Stimulated activated CD8-positive, alpha-beta memory T cell treated with anti-CD3 and anti-CD28 coated beads, Interleukin-2, amount 100 ng/mL, for 1 hour (primary cell): ENCODE measurements at places on chromosomes 12 and 14.

GRCh38 chr14:65867333-65867732 is 454.8 kb downstream of the FUT8 start:
- DNase-seq, result no peak

GRCh38 chr14:36223558-36223957 is 47.0 kb upstream of the PTCSC3 start:
- DNase-seq, result no peak

DNA sequence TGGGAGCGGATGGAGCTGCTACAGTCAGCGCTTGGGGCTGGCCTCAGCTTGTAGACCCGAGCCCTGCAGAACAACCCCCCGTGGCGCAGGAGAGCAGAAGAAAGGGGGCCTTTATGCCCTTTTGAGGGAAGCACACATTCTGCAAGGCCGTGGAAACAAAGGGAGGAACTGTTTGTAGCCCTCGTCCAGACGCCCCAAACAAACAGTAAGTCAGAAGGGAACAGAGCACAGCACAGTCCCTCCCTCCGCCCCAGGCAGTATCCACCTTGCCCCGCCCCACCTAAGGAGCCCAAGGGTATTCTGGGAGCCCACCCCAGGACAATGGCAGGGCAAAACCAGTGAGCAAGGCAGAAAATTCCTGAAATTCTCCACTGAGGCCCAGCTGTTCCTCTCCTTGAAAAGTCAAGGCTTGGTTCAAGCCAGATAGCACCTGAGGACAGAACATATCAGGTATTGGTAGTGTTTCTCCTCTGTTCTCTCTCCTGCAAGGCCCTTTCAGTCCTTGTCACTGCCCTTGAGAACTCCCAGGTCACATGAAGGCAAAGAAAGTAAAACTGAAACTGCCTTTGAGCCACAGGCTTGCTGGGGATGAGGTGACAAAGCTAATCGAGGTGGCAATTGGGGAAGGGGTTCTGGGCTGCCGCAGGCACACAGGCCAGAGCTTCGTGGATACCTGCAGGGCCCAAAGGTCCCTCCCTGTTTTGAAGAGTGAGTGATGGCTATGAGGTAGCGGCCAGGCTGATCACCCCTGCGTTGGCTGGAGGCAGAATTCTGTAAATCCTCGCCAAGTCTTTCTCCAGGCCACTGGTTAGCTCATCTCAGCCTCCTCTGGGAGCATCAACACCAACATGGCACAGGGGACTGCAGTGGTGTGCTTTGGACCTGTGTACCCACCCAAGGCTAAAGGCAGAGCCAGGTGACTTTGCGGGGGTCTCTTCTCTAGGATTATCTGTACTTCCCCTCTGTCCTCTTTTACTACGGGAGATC is 499 bp downstream of the DGLUCY start:
- DNase-seq, result peak; percentile 44

DNA sequence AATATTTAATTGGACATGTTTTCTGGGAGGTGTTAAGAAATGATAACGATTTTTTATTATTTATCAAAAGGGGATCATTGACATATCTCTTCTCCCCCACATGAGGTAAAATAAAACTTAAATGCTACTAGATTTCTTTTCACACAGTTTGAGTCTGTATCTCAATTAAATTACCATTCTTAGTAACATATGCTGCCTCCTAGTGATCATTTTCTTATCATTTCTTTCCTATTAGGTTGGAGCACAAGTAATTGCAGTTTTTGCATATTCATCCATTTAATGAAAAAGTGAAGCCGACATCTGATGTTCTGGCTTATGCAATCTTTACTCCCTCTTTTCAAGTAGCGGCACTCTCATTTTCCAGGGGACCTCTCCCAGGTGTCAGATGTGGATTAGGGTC is 24.9 kb downstream of the PUS7L start:
- DNase-seq, result no peak

DNA sequence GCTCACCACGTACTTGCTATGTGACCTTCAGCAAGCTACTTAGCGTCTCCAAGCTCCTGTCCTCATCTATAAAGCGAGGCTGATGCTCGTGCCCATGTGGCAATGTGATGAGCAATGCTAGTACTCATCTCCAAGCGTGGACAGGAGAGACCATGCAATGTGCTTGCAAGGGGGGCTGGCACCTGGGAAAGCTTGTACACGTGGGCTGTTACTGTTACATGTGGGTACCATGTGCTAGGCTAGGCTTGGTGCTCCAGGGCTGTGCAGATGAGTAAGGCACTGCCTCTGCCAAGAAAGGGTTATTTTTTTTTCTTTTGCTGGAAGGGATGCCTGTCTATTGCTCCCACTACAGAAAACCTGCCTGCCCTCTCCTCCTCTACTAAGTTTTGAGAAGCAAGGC is 46.6 kb downstream of the TSPAN11 start:
- DNase-seq, result no peak

DNA sequence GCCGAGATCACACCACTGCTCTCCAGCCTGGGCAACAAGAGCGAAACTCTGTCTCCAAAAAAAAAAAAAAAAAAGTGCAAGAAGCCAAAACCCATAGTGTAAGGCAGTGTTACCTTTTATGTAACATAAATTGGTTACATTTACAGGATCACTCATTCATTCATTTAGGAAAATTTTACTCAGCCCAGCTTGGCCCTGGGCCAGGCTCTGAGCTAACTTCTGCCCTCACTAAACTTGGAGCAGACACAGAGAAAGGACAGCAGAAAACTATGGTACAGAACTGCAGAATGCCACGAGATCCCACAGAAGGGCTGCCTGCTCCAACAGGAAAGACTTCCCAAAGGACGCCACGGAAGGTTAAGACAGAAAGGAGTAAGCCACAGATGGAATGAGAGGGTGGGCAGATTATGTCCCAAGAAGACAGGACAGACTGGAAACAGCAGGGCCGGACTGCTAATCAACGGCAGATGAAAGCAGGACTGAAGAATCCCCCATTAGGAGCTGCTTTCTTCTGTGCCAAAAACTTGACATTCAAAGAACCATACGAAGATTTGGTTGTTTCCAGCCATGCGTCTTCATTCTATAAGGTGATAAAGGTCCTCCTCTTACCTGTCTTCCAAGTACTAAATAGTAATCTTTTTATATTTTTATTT is 18.9 kb downstream of the PPP1R13B start:
- no peak for DNase-seq

- DNase-seq, result no peak
Measured at GRCh38 chr12:47574252-47575021, 131.4 kb downstream of the RPAP3 start.

DNA sequence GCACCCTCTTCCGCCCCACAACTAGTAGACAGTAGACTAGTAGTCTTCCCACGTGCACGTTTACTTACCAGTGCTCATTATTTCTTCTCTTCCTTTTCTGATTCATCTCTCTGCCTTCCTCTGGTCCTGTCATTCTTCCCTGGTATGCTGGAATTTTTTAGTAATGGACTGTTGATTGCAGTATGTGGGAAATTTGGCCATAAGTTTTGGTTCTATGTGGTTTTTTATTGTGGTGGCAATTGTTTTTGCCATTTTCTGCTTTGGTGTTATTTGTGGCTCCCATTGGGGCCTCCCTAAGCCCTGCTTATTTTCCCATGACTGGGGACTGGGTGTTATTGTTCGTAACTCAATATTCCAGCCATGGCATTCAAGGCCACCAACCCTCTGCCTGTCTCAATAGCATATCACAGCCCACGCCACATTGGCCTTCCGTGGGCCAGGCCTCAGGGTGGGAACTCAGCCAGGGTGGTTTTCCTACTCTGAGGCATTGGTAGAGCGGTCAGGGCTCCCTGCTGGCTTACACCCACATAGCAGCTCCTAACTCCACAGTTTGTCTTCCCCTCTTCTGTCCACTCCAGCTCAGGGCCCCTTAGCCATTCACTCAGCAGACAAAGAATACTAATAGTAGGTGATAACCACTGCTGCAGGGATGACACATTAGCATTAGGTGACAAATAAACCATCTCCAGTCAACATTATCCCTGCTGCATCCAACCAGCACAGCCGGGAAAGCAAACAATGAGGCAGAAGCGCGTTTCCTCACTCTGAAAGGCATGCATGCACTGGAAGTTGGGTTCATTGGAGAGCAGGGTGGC is 321.5 kb downstream of the CACNA1C start:
- DNase-seq, result no peak

- DNase-seq, result no peak
Measured at GRCh38 chr12:4424422-4424821, 21.2 kb downstream of the FGF6 start.

DNA sequence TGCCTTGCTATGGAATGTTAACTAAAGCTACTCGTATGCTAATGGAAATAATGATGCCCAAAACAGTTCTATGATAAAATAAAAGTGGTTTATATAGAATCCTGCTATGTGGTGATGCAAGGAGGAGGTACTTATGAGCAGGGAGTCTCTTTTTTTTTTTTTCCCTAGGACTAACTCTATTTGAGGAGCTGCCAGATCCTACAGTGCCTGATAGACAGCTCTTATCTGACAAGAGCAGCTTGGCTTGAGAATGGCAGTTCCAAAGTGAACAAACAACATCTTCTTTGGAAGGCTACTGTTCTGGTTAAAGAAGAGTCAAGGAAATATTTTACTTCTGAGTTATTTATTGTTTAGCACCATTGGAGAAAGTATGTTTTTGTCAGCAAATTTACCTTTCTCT is 10.2 kb upstream of the ACSM4 start:
- DNase-seq, result no peak

GRCh38 chr14:89165189-89166181 is 251.5 kb downstream of the FOXN3 start:
- DNase-seq, result no peak

DNA sequence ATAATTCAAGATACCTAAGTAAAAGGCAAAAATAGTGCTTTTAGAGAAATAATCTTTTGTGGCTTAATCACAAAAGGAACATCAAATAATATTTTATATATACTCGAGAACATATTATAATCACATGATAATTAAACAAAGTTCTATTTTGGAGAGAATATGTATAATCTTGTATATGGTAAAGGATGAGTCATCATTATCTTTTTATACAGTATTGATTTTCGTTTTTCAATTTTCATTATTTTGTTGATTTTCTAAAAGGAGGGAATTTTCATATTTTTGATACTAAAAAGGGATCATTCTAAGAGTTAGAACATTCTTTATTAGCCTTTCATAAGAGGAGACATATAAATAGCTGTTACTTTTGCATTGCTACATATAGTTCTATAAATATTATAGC is 77.3 kb upstream of the TTC7B start:
- no peak for DNase-seq

DNA sequence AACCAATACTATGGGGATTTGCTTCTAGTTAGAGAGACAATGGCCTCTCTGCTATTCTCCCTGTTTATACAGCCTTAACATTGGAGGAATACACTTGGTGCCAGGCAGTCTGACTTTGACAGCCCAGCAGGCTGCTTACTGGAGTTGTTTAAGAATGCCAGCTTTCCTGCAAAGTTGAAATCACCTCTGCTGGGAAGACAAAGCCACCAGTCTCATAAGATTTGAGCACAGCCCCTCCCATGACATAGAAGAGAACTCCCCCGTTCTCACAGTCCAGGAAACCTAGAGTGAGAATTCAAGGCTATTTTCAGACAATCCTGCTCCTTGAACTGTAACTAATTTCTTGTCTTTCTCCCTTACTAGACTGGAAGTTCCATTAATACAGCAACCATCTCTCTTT is 21.1 kb upstream of the CATSPERB start:
- no peak for DNase-seq
